Mesothelial cell of epicardium (in vitro differentiated cells): ENCODE measurements at places on chromosomes 7 and 10. TPM values are rescaled to one million over a fixed set of nuclear protein-coding genes. Genes with fewer than 3 reads are reported as not detected.

Gene A1CF
- total RNA-seq: 0.07 to 0.20 TPM in 2 of 3 replicates, not detected in the other

Gene RBP4
- 0.54 to 0.91 TPM (median 0.66 TPM) in 3 replicates for total RNA-seq

Gene DNAH11
- total RNA-seq: 0.50 to 0.80 TPM (median 0.53 TPM) in 3 replicates

Gene ERV3-1
- 54.9 to 57.6 TPM (median 56.6 TPM) in 3 replicates for total RNA-seq

Gene NKX6-2
- total RNA-seq: not detected in 3 replicates

Gene ZNF398
- 20.0 to 21.9 TPM (median 20.6 TPM) in 3 replicates for total RNA-seq

GRCh38 chr10:6840201-6840691 lies 260.2 kb upstream of the PRKCQ start:
- DNase-seq: no peak

- DNase-seq: no peak
Measured at GRCh38 chr10:73522263-73522662, 26.4 kb upstream of the PPP3CB start.

GRCh38 chr10:44056967-44057805 lies 327.7 kb downstream of the CXCL12 start:
- DNase-seq: no peak

GRCh38 chr7:113548561-113548960 lies 370.2 kb downstream of the PPP1R3A start:
- no peak for DNase-seq

GRCh38 chr10:103960103-103960502 lies 6.8 kb upstream of the SLK start:
- no peak for DNase-seq

GRCh38 chr7:143248761-143249354 lies 14.4 kb upstream of the GSTK1 start:
- no peak for DNase-seq

DNA sequence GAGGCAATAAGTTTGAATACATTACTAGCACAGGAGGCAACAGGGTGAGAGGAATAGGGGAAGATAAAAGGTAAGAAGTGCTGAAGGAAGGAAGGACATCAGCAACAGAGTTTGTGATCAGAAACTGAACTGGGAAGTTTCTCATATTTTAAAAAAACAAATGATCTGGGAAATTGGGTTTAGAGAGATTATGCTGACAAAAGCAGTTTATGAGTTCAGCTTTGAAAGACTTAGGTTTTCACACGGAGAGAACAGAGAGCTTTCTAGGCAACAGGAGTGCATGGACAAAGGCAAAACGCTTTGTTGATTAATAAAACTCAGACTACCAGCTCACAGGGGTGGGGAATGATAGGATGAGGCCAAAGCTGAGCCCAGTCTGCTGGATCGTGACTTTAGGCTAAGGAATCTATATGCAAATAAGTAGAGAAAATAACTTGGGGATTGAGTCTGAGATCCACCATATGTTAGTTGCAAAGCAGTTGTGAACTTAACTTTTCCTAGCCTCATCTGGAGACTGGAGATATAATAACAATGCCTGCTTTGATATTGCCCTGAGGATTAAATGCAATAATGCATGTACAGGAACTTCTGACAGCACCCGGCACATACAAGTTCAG lies 4.2 kb downstream of the OSBPL3 start:
- DNase-seq: no peak

DNA sequence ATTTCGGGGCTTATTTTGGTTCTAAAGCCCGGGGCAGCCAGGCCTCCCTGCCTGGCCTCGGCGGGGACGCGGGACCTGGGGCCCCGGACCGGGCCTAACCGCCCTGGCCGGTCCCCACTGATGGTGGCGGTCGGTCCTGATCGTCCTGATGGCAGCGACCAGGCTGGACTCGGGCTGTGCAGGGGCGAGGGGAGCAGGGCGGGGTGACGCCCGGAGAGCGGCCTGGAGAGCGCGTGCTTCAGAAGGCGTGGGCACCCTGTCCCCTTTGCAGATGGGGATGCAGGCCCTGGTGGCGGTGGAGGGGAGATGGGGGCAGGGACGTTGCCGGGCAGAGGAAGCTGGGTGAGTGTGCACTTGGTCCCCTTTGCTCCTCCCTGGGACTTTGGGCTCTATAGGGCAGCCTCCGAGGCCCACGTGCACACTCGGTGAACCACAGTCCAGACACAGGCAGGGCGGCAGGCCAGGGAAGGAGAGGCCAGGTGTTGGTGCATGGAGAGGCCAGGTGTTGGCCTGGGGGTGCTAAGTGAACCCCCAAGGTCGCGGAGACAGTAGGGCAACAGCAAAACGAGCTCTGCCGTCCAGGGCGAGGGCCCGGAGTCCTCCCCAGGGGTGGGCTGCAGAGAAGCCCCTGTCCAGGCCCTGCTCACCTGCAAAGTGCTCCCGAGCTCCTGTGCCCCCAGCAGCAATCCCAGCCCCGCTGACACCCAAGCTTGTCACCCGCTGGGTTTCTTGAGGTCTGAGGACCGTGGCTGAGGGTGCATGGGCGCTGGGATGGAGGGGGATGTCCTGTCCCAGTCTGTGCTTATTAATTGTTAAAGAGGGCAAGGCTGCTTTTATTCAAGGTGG lies 42.4 kb upstream of the FAM20C start:
- no peak for DNase-seq

GRCh38 chr10:72316748-72317435 lies 37.8 kb downstream of the DNAJB12 start:
- no peak for DNase-seq

GRCh38 chr10:90592638-90593302 lies 265.1 kb downstream of the HTR7 start:
- DNase-seq: peak; percentile 34

- no peak for DNase-seq
Measured at GRCh38 chr7:5685205-5685604, 96.3 kb downstream of the RNF216 start.

GRCh38 chr7:77684030-77684429 lies 12.2 kb upstream of the RSBN1L start:
- no peak for DNase-seq

- no peak for DNase-seq
Measured at GRCh38 chr7:95646350-95646749, 50.0 kb upstream of the PDK4 start.

DNA sequence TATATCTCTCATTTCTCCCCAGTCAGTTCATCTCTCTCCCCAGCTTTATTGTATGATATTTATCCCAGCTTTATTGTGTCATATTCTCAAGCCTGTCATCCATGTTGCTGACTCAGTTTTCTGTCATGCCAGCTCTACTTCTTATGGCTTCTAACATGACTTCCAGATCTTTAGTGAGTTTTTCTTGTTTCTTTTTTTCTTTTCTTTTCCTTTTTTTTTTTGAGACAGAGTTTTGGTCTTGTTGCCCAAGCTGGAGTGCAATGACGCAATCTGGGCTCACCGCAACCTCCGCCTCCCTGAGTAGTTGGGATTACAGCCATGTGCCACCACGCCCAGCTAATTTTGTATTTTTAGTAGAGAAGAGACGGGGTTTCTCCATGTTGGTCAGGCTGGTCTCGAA lies 28.7 kb upstream of the CALU start:
- DNase-seq: no peak

- DNase-seq: no peak
Measured at GRCh38 chr10:78426181-78426580, 392.5 kb downstream of the RPS24 start.

DNA sequence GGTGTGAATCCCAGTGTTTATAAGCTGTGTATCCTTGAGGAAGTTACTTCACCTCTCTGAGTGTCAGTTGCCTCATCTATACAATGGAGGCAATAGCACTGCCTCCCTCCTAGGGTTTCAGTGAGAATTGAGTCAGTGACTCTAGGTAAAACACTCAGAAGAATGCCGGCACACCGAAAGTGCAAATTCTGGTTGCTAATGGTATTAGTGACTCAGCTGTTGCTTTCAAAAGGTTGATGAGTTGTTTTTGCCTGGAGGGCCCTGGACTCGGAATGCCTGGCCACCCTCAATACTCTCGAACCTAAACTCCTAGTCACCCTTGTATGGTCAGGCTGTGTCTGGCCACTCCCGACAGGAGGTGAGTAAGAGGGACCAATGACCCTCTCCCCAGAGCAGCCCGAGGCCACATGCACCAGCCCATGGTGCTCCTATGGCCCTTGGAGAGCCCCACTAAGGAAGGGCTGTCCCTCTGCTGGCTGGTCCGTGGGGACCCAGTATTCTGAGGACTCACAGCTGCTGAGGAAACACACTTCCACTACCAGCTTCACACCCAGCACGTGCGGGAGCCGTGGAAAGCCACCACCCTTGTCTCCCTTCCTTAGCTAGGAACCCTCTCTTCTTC lies 60.2 kb downstream of the CALML3 start:
- no peak for DNase-seq

- no peak for DNase-seq
Measured at GRCh38 chr10:69855346-69856111, 53.8 kb downstream of the COL13A1 start.

DNA sequence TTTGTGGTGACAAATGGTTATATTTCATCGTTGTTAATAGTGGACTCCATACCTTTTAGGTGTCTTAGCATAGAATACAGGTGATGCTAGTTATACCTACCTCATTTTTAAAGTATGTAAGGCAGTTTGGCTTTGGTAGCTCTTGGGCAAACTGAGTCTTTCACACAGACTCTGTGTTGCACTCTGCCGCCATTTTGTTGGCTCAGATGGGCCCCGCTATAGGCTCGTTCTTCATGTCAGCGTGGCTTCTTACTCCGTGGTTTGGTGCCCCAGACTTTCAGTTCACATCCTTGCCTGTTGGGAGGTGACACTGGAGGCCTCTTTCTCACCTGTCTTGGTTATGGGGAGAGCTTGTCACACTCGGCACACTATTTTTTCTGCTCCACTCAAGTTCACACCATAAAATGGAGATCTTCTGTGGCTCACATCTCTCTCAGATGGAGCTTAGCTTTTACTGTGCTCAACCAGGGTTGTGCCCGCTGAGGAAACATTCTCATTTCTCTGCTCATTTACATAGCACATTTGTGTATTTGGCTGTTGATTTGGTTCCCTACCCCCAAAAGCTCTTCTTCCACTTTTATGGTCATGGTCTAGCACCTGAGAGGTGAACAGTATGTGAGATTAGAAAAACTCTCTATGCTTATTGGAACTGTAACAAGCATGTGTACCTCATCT lies 178.5 kb downstream of the ARID5B start:
- DNase-seq: no peak

DNA sequence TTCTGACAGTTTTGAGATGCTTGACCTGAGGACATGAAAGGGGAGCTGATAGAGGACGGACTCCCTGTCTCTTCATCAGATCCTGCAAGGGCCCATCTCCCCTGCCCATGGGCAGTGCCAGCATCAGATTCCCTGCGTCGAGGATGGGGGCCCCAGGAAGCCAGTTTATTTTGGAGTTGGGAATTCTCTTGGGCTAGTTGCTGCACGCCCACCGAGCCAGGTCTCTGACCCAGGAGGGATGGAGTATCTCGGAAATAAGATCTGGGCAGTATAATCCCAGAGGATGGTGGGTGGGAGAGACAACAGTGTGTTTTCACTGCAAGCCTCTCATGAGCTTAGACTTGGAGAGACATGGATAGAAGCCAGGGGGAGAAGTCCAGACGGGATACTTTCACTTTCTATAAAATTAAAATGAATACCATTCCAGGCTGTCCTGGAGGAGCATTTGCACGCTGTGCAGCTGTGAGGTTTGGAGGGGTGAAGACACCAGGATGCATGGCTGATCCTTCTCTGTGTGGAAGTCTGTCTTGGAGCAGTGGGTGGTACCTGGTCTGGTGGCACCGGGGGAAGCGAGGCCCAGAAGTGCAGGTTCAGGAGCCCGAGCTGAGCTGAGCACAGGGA lies 25.8 kb downstream of the DOCK1 start:
- DNase-seq: no peak

DNA sequence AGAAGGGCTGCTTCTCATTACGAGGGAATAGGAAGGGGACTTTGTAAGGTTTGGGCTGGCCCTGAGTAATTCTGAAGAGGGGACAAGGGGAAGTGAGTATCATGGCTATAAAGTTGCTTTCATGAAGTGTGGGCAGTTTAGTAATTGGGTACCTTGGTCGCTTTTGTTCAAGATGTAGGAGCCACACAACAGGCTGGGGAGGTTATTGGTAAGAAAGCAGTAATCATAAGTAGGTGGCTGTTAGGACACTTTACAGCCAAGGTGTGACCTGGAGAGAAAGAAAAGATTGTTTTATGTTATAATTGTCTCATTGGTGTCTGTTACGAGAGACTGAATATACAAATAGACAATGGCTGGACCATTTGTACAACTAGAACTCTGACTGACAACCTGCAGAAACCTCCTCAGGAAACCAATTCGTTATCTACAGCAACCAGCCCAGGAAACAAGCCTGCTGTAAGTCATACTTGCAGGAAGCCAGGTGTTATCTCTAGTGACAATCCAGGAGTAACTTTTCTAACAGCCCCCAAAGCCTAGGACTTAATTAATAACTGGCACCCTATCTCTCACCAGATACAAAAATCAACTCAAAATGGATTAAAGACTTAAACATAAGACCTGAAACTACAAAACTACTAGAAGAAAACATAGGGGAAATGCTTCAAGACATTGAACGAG lies 5.0 kb upstream of the CCM2 start:
- no peak for DNase-seq

DNA sequence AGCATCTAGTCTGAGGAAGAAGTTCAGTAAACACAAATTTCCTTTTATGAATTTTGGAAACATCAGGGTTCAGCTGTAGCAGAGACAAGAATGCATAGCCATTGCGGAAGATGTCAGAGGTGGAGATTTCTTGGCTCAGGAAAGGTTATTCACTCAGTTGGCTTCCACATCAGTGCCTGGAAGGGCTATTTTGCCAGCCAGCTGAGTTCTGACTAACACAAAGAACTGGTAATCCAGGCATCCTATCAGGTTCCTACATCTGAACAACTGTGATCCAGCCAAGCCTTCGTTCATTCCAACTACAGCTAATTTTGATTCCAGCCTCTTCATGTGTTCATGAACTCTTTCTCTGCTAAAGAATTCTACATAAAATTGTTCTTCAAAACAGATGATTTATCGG lies 965.6 kb downstream of the XPNPEP1 start:
- DNase-seq: no peak

GRCh38 chr10:27190508-27190907 lies 35.4 kb downstream of the MASTL start:
- DNase-seq: no peak

DNA sequence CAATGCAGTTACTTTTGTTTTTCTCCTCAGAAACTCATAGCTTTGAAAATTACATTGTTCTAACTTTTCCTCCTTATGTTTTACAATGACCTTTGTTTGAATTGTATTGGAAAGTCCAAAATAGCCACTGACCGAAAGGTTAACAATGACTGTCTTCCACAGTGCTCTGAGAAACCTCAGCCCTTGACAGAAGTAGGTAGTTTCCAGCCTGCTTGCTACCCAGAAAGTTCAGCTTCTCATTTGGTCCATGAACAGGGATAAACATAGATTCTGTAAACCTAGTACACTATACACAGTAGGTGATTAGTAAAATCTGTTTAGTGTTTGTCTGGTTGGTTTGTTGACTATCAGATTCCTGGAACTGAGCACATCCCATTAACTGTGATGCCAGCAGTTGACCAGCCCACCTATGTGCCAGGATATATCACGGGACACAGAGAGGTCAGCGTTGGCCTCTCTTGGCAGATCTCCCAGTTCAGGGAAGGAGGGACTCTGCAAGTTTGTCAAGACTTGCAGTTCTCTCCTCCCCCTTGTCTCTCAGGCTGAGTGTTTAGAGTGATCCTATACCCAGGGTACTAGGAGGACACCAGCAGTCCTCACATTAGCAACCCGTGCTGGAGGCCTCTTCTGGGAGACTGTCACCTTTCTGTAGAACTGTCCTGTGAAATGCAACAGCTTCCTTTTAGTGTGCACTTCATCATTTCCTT lies 297.6 kb downstream of the ARHGAP12 start:
- no peak for DNase-seq
